ENCODE measurements at places on chromosomes 13 and 19.

GRCh38 chr13:75469047-75469446 lies 12.9 kb downstream of the TBC1D4 start:
- peak; percentile 86 for DNase-seq

DNA sequence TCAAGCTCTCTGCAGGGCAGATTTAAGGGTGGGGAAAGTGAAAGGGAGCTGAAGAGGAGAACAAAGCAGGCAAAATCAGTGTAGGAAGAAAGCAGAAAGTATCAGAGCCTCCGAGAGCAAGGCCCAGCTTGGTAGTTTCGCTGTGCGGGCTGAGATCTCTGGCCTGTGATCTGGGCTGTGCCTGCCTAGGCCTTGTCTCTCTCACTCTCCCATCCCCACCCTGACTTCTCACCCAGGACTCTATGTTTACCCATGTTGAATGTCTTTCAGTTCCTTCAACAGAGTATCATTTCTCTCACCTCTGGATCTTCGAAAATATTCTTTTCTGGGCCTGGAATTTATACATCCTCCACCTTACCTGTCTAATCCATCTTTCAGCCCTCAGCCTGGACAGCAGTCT lies 391.3 kb downstream of the FOXO1 start:
- DNase-seq: no peak

- DNase-seq: no peak
Observed at GRCh38 chr19:41303954-41304353, 6.0 kb upstream of the CCDC97 start.

- DNase-seq: no peak
Observed at GRCh38 chr19:12676928-12677327, 4.8 kb downstream of the DHPS start.

GRCh38 chr13:44622261-44622660 lies 46.1 kb upstream of the TSC22D1 start:
- no peak for DNase-seq

- DNase-seq: no peak
Observed at GRCh38 chr13:101703081-101703480, 250.6 kb downstream of the ITGBL1 start.

DNA sequence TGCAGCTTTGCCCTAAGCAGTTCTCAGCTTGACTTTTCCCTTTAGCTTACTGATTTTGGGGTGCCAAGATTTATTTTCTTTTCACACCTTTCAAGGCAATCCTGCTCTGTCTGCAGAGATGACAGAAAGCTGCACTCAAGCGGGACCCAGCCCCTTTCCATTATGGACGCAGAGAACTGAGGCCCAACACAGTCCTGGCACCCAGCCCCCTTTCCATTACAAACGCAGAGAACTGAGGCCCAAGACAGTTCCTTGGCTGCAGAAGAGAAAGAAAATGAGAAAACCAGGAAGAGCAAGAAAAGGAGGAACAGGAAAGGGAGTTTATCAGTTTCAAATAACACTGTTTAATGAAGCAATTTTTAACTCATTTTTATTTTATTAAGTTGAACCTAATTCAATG lies 36.8 kb upstream of the ATP11A start:
- DNase-seq: no peak

DNA sequence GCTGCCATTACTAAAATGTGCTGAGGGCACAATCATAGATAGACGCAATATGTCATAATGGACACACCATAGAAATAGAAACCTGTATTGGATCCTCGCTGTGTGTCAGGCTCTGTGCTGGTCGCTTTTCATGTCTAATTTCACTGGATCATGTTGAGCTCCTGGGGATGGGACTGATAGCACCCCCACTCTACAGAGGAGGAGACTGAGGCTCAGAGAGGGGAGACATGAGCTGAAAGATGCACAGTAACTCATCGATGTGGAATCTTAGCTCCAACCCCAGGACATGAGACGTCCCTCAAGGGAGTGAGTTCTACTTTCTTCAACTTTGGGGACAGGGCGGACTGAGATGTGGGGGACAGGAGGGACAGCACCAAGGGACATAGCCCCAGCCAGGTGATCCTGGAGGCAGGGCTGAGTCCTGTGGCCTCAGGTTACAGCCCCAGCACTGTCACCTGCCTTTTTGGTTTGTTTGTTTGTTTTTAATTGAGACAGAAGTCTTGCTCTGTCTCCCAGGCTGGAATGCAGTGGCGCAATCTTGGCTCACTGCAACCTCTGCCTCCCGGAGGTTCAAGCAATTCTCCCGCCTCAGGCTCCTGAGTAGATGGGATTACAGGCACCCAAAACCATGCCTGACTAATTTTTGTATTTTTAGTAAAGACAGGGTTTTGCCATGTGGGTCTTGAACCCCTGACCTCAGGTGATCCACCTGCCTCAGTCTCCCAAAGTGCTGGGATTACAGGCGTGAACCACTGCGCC lies 6.6 kb upstream of the GIPC1 start:
- no peak for DNase-seq

Data from HEK293T (cell line).